Activated T-cell treated with anti-CD3 and anti-CD28 coated beads, Interleukin-2, amount 50 U/mL, for 72 hours (primary cell): ENCODE measurements at places on chromosomes 6 and 20.

- DNase-seq: no peak
Observed at GRCh38 chr6:106177786-106178185, 91.7 kb downstream of the PRDM1 start.

- DNase-seq: no peak
Observed at GRCh38 chr20:42276718-42277602, 658.8 kb upstream of the CHD6 start.

DNA sequence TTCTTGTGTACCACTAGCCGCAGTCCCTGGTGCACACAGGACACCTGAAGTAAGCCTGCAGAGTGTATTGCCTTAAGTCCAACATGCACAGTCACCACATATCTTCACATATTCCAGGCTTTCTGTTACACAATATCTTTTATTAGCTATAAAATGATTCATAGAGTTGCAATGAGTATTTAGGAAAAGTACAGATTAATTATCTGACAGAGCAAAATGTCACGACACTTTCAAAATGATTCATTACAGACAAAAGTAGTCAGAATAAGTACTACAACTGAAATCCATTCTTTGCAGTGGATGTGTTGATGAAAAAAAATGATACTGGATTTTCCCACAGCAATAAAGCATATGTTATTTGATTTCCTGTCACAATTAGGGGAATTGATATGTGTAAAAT, 199.5 kb upstream of the ASCC3 start:
- no peak for DNase-seq

- no peak for DNase-seq
Observed at GRCh38 chr6:22001396-22002027, 295.3 kb downstream of the PRL start.

DNA sequence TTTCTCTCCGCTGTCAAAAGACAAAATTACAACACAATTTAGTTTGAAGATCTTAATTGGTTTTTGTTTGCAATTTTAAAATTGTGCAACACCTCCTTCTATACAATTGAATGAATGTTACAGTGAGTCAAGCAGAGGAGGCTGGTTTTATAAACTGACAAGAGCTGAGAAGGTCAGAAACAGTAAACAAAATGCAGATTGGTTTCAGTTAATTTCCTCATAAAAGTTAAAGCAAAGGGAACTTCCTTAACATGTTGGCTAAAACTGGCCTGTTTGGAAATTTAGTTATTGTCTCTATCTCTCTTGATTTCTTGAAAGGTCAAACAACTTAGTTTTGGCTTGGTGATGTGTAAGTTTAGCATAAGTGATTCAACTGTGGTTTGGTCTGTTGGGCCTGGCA, 22.2 kb downstream of the KHDC1L start:
- no peak for DNase-seq
